ENCODE measurements at places on chromosomes 12 and 14. TPM values are rescaled to one million over a fixed set of nuclear protein-coding genes. Genes with fewer than 3 reads are reported as not detected.
A peak's percentile ranks its signal among the peaks of the same experiment; 100 is the strongest.

The NR4A1 gene
- polyA plus RNA-seq: 54.1 TPM

The SLC7A8 gene
- polyA plus RNA-seq: 210 TPM

The OS9 gene
- polyA plus RNA-seq: 256 TPM

The GAS2L3 gene
- polyA plus RNA-seq: 1.7 TPM

The CD163 gene
- 22.8 TPM for polyA plus RNA-seq

The IL26 gene
- polyA plus RNA-seq: not detected

The GLS2 gene
- polyA plus RNA-seq: 5.6 TPM

The GIT2 gene
- 10.4 TPM for polyA plus RNA-seq

DNA sequence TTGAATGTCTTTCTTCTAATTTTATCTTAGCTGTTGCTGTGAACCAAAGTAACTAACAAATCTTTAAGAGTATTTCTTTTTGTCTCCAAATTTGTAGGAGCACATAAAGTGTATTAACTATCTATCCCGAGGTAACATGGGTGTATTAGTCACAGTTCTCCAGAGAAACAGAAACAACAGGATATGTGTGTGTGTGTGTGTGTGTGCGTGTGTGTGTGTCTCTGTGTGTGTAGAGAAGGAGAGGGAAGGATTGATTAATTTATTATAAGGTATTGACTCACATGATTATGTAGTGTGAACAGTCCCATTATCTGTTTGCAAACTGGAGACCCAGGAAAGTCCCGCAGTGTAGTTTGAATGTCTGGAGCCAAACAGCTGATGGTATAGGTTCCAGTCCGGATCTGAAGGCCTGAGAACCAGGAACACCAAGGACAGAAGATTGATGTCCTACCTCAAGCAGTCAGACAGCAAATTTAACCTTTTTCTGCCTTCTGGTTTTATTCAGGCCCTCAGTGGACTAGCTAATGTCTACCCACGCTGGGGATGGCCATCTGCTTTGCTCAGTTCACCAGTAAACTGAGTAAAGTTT lies 14.4 kb downstream of the G2E3 start:
- no peak for DNase-seq

DNA sequence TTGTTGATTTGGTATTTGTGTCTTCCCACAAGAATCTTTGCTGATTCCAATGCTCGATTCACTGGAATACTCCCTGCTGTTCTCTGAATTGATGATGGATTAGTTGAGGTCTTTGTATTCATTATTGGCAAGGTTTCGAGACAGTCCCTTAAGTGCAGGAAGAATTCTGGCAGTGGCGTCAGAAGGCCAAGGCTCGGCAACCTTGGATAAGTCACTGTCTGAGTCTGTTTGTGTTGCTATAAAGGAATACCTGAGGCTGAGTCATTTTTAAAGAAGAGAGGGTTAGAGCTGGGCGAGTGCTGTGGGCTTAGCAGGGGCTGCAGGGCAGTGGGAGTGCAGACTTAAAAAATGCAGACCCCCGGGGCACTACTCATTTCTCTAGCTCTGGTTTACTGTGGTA lies 56.9 kb downstream of the CHST11 start:
- no peak for DNase-seq

DNA sequence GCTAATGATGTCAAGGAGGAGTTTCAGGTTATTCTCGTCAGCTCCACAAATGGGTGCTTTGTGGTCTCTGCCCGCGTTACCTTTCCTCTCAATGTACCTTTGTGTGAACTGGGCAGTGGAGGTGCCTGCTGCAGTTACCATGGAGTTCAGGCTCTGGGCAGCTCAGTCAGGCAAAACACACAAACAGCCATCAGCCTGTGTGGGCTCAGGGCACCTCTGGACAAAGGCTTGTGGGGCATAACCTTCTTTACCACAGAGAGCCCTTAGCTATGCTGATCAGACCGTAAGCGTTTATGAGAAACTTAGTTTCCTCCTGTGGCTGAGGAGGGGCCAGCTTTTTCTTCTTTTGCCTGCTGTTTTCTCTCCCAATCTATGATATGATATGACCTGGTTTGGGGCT lies 16.7 kb upstream of the PAPLN start:
- no peak for DNase-seq

- DNase-seq: no peak
Observed at GRCh38 chr12:57166971-57167371, 19.6 kb upstream of the LRP1-AS start.

DNA sequence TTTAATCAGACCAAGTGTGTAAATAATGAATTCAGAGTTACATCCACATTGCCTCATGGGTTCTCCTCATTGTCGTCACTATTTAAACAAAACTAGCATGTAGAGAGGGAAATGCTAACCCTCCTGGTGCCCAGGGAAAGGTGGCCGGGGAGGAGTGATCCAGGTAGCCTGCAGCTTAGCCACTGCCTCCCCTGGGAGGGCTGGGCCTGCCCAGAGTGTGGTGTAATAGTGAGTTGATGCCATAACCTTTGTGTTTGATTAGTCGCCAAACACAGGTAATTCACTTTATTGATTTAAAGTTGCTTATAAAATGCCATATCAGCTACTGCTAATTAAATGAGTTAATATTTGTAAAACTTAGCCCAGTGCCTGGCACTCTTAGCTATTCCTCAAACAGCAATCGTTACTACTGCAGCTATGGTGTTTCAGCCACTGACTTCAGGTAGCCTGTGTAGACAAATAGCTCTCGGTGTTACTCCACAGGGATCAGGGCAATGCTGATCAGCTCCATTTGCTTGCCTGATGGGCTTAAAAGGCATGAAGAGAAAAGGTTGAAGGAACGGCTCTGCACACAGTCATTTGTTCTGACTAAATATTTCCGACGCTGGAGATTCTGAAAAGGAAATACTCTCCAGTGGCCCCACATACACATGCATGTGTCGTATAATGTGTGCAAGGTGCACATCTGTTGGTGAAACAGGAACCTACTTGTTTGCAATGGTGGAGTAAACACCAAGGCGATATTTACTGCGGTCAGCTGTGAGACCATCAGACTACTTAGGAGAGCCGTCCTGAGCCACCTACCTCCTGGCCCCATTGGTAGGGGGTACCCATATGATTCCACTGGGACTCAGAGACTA lies 45.7 kb upstream of the PRMT8 start:
- no peak for DNase-seq

GRCh38 chr12:104958805-104959334 lies 780 bp upstream of the SLC41A2 start:
- peak; percentile 18 for DNase-seq

GRCh38 chr12:83389237-83389996 lies 702.7 kb downstream of the TMTC2 start:
- no peak for DNase-seq

DNA sequence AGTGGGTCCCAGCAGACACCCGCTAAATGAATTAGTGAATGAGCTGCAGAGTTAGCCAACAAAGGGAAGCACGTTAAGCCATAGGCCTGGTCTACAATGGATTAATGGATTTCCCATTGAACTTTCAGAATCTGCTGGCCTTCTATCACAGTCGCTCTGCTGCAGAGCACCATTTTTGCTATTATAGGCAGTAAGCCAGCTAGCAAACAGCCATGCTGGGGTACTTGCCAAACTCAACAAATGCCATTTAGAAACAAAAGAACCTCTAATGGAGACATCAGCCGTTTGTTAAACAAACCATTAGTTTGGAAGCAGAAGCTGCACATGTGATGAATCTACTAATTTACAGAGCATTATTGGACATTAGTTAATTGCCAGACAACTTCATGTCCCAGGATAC lies 181.1 kb upstream of the STXBP6 start:
- peak; percentile 20 for DNase-seq

DNA sequence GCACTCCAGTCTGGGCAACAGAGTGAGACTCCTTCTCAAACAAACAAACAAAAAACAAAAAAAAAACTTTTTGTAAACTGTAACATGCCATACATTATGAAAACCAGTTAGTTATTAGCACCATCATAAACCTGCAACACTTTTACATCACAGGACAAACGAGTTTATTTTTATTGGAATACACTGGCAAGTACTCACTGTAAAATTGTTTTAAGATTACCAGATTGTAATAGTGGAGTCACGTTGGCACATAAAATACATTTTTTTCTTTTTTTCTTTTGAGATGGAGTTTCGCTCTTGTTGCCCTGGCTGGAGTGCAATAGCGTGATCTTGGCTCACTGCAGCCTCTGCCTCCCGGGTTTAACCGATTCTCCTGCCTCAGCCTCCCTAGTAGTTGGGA lies 15.7 kb downstream of the FKBP3 start:
- no peak for DNase-seq

DNA sequence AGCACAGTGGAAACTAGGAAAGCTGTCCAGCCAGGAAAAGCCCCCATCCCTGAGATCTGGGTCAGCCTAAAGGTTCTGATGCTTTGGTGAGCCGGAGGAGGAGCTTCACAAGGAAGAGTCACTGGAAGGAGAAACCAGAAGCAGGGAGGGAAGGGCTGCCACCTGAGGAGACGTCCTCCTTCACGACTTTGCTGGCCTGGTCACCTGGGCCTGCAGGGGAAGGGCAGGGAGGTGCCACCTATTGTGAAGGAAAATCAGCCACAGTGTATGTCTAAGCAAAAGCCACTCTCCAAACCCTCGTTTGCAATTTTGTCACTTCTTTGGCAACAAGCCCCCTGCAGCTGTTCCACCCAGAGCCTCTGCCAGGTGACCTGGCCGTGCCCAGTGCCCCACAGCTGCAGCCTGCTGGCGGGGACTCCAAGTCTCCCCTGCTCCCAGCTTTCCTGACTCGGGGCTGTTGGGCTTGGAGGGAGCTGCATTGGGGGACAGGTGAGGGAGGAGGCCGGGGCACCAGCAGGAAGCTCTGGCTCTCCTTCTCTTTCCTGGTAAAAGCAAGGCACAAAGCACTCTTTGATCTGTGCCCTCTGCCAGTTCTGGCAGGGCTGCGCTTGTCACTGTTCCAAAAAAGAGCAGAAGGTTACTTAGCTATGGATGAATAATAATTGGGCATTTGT lies 120.9 kb upstream of the BCL2L14 start:
- DNase-seq: peak; percentile 31

DNA sequence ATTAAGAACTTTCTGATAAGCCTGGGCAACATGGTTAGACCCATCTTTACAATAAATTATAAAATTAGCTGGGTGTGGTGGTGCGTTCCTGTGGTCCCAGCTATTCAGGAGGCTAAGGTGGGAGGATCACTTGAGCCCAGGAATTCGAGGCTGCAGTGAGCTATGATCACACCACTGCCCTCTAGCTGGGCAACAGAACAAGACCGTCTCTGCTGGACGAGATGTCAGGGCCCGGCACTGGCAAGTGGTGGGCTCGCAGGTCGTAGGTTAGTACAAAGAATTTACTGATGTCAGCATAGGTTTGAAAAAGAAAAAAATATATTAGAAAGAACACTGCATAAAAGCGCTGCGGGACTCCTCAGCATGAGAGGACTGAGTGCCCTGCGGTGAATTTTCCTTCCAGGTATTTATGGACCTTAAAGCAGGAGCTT lies 15.7 kb upstream of the VSIG10 start:
- DNase-seq: no peak

DNA sequence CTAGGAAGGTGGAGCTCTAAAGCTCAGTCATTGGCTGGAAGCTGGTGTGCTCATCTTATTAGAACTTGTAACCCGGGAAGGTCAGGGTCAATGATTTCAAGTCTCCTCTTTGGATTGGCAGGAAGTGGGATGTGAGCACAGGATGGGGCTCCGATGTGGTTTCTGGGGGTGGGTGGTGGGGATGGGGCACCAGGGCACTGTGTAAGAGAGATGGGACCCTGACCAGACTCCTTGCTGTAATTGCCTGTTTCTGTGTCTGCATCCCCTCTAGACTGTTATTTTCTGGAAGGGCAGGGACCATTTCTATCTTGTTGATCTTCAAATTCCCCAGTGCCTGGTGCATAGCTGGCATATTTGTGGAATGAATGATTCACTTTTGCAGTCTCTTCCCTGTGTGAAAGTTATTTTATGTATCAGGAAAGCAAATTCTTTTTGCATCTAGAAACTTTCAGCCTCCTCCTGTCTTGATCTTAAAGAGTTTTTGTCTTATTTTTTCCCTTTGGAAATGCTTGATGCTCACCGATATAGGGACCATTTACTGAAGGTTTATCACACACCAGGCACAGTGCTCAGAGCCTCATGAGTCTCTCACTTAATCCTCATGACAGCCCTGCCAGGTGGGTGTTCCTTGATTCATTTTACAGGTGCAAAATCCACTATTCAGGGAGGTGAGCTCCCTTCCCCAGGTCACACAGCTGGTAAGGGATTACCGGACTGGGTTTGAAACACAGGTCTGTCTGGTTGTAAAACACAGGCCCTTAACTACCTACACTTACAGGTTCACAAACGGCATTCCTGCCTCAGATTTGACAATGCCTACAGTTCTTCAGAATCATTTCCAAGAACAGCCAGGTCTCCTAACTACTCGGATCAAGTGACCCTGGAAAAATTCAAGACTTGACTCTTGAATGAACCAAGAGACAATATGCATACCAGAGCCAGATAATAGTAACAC lies 86.9 kb upstream of the IGF1 start:
- no peak for DNase-seq

GRCh38 chr14:85579942-85580341 lies 50.0 kb downstream of the FLRT2 start:
- DNase-seq: no peak

DNA sequence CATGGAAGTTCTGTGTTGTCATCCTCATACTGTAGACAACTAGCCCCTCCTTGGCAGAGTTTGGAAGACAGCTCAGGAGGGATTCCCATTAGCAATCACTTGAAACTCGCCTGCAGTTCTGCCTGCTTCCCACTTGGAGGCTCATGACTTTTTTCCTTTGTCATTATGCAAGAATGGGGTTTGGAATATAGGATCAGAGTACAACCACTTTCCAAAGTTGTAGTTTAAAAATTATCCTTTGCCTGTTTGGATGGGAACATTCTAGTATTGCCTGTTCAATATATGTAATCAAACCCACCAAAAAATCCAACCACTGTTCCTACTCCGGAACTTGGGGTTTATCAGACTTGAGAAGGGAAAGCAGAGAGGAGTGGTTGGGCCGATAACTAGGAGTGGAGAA lies 2.1 kb upstream of the GPD1 start:
- DNase-seq: no peak

DNA sequence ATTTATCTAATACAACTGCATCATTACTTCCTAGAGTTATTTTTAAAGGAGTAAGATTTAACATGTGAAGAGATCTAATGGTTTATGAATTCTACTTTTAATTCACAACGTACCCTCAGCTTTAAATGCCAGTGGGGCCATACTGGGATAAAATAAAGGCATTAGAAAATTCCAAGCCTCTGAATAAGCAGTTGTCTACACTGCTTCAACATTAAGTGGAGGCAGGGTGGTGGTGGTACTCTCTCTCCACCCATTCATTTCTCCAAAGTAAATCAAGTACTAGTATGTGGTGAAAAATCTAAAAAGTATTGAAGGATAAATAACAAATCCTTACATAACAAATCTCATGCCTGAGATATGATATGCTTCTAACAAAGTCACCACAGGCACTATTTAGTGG lies 52.4 kb downstream of the FERMT2 start:
- no peak for DNase-seq

- DNase-seq: peak; percentile 79
Observed at GRCh38 chr14:68794130-68794850, 1.4 kb upstream of the ZFP36L1 start.

DNA sequence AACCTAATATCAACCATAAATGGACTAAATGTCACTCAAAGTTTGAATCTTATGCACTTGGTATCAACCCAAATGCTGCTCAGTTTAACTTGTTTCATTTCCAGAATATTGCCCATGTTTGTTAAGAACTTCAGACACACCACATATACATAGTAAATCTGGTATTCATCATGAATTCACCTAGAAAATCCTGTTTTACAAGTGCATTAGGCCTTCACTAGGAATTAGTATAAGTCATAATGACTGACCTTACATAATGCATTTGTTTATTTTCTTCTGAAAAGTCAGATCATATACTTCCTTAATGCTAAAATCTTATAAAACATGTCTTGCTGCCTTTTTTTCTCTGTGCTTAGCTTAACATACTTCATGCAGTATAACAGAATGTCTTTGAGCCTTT lies 66.1 kb downstream of the ABCD2 start:
- no peak for DNase-seq

Data from kidney (tissue), 22 donors.